ENCODE measurements at places on chromosomes 1 and 21.

GRCh38 chr1:202009326-202010179 lies 834 bp upstream of the ELF3 start:
- DNase-seq = peak; percentile 59

- no peak for DNase-seq
These were observed 775 bp downstream of the TMEM125 start for GRCh38 chr1:43270421-43271095.

- DNase-seq = no peak
These were observed 212.2 kb downstream of the LYPLAL1 start for GRCh38 chr1:219385787-219386427.

- DNase-seq = no peak
These were observed 116.3 kb upstream of the CACYBP start for GRCh38 chr1:174883409-174883808.

DNA sequence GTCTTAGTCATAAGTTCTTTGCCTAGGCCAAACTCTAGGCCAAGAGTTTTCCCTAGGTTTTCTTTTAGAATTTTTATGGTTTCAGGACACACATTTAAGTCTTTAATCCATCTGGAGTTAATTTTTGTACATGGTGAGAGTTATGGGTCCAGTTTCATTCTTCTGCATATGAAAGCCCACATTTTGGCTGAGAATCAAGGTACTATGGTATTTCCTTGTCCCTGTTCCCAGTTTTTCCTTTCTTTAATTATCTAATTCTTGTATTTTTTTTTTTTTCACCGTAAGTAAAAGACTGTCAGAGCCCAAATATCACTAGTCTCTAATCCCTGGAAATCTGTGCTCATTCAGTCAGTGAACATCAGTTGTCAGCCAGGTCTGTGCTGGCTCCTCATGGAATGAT lies 105.4 kb downstream of the MAP3K21 start:
- DNase-seq = no peak

DNA sequence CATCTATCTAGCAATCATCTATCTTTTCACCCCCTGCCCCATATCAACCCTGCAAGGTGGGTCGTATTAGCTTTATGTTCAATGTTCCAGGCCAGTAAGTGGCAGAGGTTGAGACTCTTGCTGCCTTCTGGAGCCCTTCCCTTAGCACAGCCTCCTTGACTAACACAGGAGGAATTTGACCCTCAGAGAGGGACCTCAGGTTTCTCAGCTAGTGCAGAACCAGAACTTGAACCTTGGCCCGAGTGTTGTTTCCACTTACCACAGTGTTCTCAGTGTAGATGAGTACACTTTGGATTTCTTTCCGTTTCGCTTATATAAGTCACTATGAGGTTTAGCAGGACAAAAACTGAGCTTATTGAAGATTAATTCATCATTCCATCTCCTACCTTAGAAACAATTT lies 11.1 kb upstream of the ATF3 start:
- DNase-seq = no peak

- no peak for DNase-seq
These were observed 73.9 kb upstream of the RRP15 start for GRCh38 chr1:218211241-218211640.

DNA sequence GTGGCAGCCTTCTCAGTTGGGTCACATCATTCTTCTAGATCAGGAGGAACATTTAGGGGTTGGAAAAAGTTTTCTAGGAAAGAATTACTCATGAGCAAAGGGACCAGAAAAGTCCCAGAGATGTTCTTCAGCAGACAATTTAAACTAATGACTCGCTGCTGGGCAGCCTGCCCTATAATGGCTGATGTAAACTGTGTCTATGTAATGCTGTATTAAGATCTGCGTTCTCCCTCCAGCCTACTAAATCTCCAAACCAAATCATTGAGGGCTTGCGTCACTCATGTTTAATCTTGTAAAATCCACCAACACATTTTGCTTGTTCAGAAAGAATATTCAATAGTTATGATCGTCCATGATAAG lies 92.1 kb downstream of the LRRC8C start:
- DNase-seq = no peak

GRCh38 chr1:163202833-163203451 lies at the start of gene RGS5:
TSS of gene RGS5 (minus strand) at chr1:163202916. CDS start at chr1:163202835, 81 bp downstream.
- no peak for DNase-seq

Data from effector CD4-positive, alpha-beta T cell (primary cell).